ENCODE measurements at places on chromosomes 3 and 15. TPM values are rescaled to one million over a fixed set of nuclear protein-coding genes. Genes with fewer than 3 reads are reported as not detected.

The TICRR gene
- total RNA-seq: 1.6 TPM

The ZNF660 gene
- 0.72 TPM for total RNA-seq

The CSPG5 gene
- 3.8 TPM for total RNA-seq

The WDR76 gene
- 1.2 TPM for total RNA-seq

The DPPA2 gene
- total RNA-seq: not detected

The ZPLD1 gene
- total RNA-seq: not detected

The ACP3 gene
- total RNA-seq: 3.5 TPM

The GRK7 gene
- total RNA-seq: 0.37 TPM

The SKOR1 gene
- 0.14 TPM for total RNA-seq

The PLOD2 gene
- 99.5 TPM for total RNA-seq

The ANKUB1 gene
- not detected for total RNA-seq

The LNP1 gene
- total RNA-seq: 0.58 TPM

The RASGRF1 gene
- not detected for total RNA-seq

The CCR2 gene
- total RNA-seq: 0.37 TPM

The BTLA gene
- total RNA-seq: not detected

The HIGD2B gene
- total RNA-seq: not detected

The ACTRT3 gene
- total RNA-seq: not detected

The IDH3A gene
- 55.4 TPM for total RNA-seq

The EIF4G1 gene
- total RNA-seq: 190 TPM

The ZIC1 gene
- not detected for total RNA-seq

The CADPS gene
- total RNA-seq: 32.2 TPM

The RARRES1 gene
- total RNA-seq: 2.6 TPM

The GNAT1 gene
- total RNA-seq: not detected

The RTP4 gene
- total RNA-seq: 4.2 TPM

The GRAMD2A gene
- total RNA-seq: 0.29 TPM

The ATP13A4 gene
- 20.9 TPM for total RNA-seq

The CELF6 gene
- total RNA-seq: 0.55 TPM

The CNTN3 gene
- 17.1 TPM for total RNA-seq

The CAPN3 gene
- total RNA-seq: 244 TPM

The DUOXA2 gene
- total RNA-seq: 1.3 TPM

The ZWILCH gene
- total RNA-seq: 46.7 TPM

The CAV3 gene
- 0.73 TPM for total RNA-seq

The ADGRG7 gene
- total RNA-seq: 5.1 TPM

The FBXO40 gene
- not detected for total RNA-seq

The IRAK2 gene
- 1.5 TPM for total RNA-seq

The CRABP1 gene
- 2.8 TPM for total RNA-seq

The PEX5L gene
- not detected for total RNA-seq

The TRPM1 gene
- not detected for total RNA-seq

The FEZF2 gene
- total RNA-seq: not detected

The CAND2 gene
- 4.8 TPM for total RNA-seq

The FAM107A gene
- total RNA-seq: 17.4 TPM

The POPDC2 gene
- 10.7 TPM for total RNA-seq

The PRICKLE2 gene
- 42.5 TPM for total RNA-seq

Measured in stomach (tissue), 19 donors.